Stimulated activated CD4-positive, alpha-beta T cell treated with anti-CD3 and anti-CD28 coated beads, Interleukin-12 subunit alpha, Interleukin-12 subunit beta, amount 100 ng/mL, for 4 hours (primary cell): ENCODE measurements at places on chromosomes 12 and 14.

GRCh38 chr14:65179918-65180724 lies 77.8 kb upstream of the MAX start:
- DNase-seq: peak; percentile 15

DNA sequence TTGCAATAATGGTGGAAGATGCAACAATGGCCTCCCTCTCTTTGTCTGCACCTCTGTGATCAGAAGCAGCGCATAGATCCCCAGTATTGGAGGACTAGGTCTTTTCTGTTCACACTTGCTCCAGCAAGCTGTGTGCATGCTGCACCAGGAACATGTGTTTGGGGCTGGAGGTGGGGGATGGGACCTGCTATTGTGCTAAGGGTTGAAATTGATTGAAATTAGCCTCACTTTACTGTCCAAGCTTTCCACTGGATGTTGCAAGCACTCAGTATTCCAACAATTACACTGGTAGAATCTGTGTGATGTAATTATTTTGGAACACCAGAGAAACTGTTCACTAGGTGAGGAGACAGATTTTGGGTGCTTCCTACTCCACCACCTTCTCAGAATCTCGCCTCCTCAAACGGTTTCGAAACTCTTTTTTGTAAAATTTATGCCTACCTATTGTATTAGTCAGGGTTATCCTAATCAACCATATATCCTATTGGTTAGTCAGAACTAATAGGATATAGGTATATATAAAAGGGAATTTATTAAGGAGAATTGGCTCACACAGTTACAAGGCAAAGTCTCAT lies 35.6 kb downstream of the IFT81 start:
- DNase-seq: no peak

DNA sequence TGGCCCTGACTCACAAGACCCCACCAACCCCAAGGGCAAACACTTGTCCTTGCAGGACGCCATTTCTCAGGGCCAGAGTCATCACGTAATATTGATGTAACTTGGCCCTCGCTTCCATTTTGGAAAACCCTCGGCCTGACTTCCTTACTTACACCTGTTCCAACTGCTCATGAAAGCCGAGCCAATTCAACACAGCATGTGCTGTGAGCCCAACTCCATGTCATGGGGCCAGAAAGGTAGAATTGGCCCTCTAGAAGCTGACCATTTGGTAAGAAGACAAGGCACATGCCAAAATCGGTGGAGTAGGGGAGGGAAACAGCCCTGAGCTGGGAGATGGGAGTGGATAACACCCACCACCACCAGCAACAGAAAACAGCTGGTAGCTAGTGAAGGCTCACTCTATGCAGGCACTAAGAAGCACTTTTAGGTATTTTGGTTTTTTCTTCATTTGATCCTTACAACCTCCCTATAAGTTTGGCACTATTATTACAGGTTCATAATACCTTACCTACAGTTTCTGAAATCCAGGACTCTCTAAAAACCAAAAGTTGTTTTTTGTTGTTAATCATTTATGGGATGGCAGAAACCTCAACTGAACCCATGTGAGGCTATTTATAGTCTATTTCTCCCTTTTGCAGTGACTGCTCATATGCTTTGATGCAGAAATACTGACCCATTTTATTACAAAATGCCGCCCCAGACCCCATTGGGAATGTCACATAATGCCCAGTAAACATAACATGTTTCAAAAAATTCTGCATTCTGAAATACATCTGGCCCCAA lies 6.5 kb downstream of the TTC7B start:
- no peak for DNase-seq

GRCh38 chr14:85445151-85445795 lies 84.7 kb upstream of the FLRT2 start:
- DNase-seq: no peak

DNA sequence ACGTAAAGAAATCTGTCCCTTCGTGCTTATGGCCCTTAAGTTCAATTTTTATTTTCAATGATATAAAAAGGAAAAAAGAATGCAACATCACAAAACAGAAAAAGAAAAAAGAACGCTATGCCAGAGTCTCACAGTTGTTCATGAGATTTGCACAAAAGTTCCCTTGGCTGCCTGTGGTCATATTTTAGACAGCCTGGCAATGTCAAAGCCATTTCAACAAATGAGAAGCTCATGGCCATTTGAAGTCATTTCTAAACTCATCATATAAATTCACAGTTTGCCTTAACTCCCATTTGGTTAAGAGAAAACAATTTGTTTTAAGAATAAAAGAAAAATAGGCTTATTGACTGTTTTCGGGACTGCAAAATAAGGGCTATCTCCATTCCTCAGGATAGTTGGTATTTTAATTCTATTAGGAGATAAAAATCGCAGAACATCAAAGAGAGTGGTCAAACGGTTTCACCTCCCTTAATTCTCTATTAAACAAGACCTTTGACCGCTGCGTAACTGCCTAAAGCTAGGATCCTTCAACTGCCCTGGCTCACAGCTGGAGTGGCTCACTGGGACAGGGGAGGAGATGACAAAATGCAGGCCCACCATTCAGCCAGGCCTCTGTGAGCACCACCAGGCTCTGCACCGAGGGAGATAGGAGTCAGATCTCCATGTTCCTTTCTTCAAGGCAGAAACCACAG lies 119.2 kb upstream of the DAAM1 start:
- no peak for DNase-seq

DNA sequence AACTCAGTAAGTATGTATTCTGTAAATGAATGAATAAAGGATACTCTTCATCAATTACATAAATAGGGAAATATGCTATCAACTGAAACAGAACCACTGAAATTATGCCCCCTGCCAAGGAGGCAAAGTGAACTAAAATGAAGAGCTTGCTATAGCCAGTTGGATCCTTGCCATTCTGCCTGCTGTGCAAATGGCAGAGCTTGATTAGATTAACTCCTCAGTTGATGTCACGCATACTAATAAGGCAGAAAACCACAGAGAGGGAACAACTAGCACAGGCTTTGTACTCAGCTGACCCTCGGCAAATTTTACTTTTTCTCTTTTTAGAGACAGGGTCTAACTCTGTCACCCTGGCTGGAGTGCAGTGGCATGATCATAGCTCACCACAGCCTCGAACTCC lies 36.7 kb upstream of the FERMT2 start:
- DNase-seq: no peak

DNA sequence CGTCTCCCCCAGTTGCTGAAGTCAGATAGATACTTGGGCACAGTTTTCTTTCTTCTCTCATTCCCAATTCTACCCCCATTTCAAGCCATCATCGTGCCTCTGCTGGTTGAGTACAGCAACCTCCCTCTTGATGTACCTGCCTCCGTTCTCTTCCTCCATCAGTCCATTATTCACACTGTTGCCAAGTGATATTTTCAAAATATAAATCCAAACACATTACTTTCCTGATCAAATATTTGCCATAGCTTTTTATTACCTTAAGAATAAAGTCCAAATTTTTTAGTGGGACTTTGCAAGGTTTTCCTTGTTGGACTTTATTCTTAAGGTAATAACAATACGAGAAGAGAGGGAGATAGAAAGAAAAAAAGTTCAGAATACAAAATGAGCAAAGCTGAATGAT lies 18.6 kb upstream of the SSPN start:
- no peak for DNase-seq

DNA sequence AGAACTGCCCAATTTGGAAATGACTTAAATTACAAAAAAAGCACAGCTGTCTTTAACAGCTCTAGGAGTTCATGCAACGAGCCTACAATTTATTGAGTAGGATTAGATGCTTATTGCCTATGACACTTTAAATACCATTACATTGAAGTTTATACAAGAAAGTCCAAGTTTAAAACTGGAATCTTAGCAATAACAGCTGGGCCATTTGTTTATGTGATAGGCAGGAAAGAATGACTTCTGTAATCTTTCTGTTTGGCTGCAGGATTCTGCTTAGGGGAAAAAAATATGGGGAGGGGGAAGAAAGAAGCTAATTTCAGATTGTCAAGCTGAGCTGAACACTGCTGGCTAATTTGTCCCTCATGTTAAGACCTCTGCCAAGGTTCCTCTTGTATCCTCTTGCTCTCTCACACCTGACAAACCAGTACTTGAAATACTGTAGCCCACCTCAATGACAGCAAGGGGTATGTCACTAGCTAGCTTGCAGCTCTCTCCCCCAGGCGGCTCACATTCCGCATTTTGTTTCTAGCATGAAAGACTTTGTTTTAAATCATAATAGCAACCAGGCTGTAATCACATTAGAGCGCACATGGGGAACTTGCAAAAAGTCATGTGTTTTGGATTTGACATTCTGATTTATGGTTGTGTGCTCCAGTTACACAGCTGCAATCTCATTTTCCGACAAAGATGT lies 384.8 kb downstream of the BMP4 start:
- no peak for DNase-seq

DNA sequence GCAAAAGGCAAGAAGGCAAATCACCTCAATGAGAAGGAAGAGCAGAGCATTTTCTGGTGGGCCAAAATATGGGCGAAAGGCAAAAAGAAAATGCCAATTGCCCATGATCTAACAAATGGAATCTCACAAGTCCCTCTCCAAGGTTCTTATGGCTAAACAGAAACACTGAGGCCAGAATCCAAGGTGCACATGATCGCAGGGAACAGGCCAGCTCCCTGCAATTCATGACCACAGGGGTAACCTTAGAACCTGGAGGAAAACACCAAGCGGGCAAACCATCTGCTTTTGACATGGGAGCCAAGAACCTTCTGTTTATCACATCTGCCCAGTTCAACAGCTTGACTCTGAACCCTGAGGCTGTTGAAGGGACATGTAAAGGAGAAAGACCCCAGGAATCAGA lies 60.0 kb downstream of the NT5DC3 start:
- DNase-seq: no peak

DNA sequence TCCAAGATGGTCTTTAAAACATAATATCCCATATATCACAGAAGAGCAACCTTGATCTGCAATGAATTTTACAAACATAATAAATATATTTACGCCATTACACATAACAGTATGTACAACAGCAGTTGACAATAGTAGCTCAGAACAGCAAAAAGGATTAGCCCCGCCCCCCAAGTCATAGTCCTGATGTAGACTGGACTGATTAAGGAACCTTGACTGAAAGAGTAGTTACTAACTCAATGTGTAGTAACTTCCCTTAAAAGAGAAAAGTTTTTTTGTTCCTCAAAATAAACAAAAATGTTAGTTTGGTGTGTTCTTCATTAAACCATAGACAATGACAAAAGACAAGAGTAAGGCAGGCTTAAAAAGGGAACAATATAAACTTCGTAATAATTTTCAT lies 44.5 kb downstream of the GTF2A1 start:
- DNase-seq: no peak

- no peak for DNase-seq
Measured at GRCh38 chr12:115417610-115418009, 733.6 kb upstream of the TBX3 start.

DNA sequence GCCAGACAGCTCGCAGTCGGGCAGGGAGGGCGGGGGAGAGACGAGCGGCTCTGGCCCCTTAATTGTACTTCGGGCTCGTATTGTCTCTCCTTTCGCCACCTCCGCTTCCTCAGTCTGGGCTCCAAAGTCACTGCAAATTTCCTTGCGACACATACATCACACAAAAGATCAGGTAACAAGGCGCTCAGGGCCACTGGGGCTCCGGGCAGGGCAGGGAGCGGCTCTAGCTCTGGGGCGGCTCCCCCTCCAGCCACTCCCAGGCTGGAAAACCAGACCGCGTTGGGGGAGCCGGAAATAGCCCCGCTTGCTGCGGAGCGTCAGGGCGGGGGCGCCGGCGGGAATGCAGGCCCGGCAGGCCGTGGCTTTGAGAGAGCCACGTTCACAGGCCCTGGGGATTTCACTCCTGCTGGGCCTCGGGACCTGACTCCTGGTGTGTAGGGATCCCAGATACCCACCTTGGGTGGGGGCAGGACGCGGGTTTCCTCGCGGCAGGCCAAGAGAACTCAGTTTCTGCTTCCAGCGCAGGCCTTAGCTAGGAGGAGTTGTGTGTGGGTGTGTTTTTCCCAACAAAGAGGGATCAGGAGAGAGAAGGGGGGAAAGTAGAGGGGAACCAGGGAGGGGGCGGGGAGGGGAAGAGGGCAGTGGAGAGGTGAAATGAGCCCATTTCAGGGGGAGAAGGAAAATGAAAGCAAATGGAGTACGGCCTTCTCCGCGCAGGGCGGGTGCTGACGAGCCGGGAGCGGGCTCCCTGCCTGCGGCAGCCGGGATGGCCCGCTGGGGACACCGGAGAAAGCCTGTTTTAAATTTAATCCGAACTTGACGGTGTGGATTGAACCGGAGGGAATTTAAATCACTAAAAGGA lies 4.4 kb upstream of the HOXC9 start:
- no peak for DNase-seq

GRCh38 chr12:27821259-27821973 lies 41.4 kb upstream of the MANSC4 start:
- DNase-seq: no peak

DNA sequence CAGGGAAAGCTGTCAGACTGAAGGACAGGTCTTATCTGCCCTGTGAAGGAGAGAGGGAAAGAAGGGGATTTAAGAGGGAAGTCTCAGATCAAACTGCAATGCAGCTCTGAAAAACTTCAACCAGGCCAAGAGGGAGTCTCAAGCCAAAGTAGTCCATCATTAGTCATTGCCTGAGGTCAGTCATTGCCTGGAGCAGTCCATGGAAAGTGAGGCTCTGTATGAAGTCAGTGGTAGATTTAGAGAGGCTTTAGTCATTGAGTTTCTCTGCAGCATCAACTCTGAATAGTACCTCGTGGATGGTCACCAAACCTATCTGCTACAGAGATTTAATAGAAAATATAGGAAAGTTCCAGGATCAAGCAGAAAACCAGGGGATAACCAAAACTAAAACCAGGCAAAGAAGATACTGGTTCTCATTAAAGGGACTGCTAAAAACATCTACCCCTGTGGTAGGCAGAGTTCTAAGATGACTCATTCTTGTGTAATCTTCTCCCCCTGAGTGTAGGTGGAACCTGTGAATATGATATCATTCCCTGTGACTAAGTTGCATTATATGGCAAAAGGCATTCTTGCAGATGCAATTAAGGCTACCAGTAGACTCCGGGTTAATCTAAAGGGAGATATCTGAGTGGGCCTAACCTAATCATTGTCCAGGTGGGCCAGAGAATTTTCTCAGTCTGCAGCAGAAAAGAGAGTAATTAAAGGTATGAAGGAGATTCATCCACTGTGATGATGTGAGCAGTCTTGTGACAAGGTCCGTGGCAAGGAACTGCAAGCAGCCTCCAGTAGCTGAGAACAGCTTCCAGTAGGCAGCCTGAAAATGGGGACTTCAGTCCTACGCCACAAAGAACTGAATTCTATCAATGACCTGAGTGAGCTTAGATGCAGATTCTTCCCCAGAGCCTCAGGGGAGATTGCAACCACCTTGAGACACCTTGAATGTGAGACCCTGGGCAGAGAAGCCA lies 123.1 kb downstream of the GALC start:
- DNase-seq: no peak

DNA sequence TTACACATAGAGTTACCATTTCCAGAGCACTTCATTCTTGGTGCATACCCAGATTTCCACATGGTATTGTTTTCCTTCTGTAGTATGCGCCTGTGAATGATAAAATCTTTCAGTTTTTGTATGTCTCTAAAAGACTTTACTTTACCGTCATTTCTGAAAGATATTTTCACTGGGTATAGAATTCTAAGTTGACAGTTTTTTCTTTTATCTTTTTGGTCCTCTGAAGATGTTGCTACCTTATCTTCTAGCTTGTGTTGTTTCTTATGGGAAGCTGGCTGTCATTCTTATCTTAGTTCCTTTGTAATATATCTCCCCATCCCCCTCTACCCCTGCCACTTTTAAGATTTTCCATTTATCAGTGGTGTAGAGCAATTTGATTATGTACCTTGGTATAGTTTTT lies 36.7 kb downstream of the PRMT8 start:
- DNase-seq: no peak

GRCh38 chr12:86230516-86231146 lies 25.6 kb downstream of the MGAT4C start:
- DNase-seq: no peak
